ENCODE measurements at places on chromosomes 6 and 20. TPM values are rescaled to one million over a fixed set of nuclear protein-coding genes. Genes with fewer than 3 reads are reported as not detected.

Gene CRISP3
- not detected for total RNA-seq

Gene LHFPL5
- total RNA-seq = not detected

Gene C4B
- 11.9 TPM for total RNA-seq

Gene GPX5
- total RNA-seq = not detected

- no peak for DNase-seq
Observed at GRCh38 chr6:117275205-117275604, 9.8 kb downstream of the VGLL2 start.

DNA sequence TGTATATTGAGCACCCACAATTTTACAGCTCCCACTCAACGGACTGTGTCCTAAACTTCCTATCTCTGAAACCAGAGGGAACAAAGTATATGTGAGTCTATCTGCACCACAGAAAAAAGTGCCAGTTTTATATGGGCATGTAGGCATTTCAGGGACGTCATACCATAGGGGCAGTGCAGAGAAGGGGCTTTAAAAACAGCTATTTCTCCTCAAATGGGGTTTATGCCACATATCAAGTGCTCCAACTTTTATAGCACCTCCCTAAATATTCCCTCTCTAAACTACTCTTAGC is 28.9 kb upstream of the ASF1A start:
- no peak for DNase-seq
